ENCODE measurements at places on chromosomes 12 and 14.

DNA sequence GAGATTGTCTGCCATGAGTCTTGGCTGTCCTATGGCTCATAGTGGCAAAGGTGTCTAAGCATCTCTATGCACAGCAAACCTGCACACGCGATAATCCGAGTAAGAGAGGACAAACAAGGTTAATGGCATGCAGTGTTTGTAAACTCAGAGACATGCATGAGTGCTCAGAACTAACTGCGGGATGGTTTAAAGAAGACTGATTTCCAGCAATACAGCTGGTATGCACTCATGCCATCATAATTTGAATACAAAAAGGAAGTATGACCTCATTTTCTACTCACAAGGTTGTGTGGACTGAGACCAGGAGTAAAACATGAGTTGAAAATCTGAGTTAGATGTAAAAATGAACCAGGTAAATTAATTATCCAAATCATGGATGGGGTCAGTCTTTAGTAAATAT lies 16.6 kb upstream of the TCP11L2 start:
- no peak overlapping the region for H3K27ac ChIP-seq
- no peaks in the 10 kb centered on the region for H3K4me1 ChIP-seq
- no peak for DNase-seq
- H3K36me3 ChIP-seq, result no peaks in the 10 kb centered on the region
- H3K27me3 ChIP-seq, result no peaks in the 10 kb centered on the region

GRCh38 chr14:85315290-85315689 lies 214.7 kb upstream of the FLRT2 start:
- no peaks in the 10 kb centered on the region for H3K36me3 ChIP-seq
- no peak for DNase-seq
- no peaks in the 10 kb centered on the region for H3K4me1 ChIP-seq
- H3K4me3 ChIP-seq, result no peak overlapping the region
- H3K27me3 ChIP-seq, result no peaks in the 10 kb centered on the region

DNA sequence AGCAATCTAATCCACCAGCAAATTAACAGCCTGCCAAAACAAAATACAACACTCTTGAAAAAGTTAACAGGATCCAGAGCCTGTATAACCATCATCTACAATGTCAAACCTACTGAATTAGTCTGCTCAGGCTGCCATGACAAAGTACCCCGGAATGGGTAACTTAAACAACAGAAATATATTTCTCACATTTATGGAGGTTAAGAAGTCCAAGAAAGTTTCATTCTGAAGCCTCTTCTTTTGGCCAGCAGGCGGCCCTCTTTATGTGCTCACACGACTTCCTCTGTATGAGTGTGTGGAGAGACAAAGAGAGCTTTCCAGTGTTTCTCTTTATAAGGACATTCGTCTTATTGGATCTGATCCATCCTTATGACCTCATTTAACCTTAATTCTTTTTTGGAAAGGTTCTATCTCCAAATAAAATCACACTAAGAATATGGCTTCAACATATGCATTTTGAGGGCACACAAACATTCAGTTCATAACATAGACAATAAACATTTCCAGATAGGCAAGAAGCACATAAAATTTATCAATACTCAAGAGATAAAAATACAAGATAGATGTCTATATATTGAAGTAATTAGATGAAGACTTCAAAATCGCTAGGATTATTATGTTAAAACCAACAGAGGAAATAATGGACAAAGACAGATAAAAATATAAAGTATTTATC lies 5.9 kb upstream of the RERG start:
- no peak for DNase-seq
- no peak overlapping the region for H3K27ac ChIP-seq
- peaks cover 8% of the 10 kb centered on the region for H3K27me3 ChIP-seq
- no peaks in the 10 kb centered on the region for H3K36me3 ChIP-seq

- no peak overlapping the region for H3K27ac ChIP-seq
- no peak for DNase-seq
- H3K4me3 ChIP-seq, result no peak overlapping the region
- H3K27me3 ChIP-seq, result no peaks in the 10 kb centered on the region
- H3K4me1 ChIP-seq, result no peaks in the 10 kb centered on the region
- H3K36me3 ChIP-seq, result no peaks in the 10 kb centered on the region
Measured at GRCh38 chr12:52198454-52199215, 6.8 kb upstream of the KRT80 start.

DNA sequence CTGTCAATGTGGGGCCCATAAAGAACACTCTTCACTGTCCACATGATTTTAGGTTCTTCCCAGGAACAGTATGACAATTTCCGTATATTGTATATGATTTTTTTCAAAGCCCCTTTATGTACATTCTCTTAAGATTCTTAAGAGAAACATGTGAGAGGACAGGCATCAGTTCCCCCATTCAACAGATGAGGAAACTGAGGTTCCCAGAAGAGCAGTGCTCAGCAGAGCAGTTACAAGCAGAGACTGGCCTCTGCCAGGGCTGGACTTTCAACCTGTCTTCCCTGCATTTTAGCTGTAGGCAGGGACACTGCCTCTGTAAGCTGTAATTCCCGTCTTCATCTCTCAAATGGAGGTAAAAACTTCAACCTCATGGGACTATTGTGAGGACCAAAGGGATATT lies 77.7 kb downstream of the RBM19 start:
- H3K36me3 ChIP-seq, result no peaks in the 10 kb centered on the region
- no peak overlapping the region for H3K27ac ChIP-seq
- no peaks in the 10 kb centered on the region for H3K27me3 ChIP-seq
- no peak for DNase-seq
